ENCODE measurements at places on chromosomes 1 and 21.

- DNase-seq = no peak
Measured at GRCh38 chr21:45266518-45267389, 20.9 kb downstream of the POFUT2 start.

GRCh38 chr1:81073580-81073979 is 727.2 kb upstream of the ADGRL2 start:
- DNase-seq = no peak

GRCh38 chr1:151705753-151706463 is 10.7 kb downstream of the CELF3 start:
- no peak for DNase-seq

DNA sequence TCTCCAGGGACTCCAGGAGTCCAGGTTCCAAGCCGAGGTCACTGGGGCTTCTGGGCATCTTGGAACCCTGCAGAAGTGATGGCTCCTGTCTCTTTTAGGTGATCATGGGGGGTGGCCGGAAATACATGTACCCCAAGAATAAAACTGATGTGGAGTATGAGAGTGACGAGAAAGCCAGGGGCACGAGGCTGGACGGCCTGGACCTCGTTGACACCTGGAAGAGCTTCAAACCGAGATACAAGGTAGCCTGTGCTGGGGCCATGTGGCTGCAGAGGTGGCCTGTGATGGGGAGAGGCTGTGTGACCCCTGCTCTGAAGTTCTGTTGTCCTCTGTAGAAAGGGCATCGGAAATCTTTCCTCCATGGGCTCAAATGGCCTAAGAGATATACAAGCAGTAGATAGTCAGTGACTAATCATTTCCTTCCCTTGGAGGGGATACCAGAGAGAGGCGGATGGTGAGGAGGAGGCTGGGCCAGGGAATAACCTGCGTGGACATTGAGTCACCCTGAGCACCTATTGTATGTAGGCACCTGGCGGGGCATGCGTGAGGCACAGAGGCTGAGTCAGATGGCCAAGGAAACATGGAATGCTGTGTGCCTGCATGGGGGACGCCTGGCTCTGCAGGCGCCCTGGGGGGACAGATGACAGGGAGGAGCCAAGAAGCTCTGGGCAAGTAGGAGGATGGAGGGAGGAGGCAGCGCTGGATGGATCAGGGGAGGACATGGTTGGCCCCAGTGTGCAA is 59.0 kb downstream of the ALPL start:
- peak; percentile 62 for DNase-seq

DNA sequence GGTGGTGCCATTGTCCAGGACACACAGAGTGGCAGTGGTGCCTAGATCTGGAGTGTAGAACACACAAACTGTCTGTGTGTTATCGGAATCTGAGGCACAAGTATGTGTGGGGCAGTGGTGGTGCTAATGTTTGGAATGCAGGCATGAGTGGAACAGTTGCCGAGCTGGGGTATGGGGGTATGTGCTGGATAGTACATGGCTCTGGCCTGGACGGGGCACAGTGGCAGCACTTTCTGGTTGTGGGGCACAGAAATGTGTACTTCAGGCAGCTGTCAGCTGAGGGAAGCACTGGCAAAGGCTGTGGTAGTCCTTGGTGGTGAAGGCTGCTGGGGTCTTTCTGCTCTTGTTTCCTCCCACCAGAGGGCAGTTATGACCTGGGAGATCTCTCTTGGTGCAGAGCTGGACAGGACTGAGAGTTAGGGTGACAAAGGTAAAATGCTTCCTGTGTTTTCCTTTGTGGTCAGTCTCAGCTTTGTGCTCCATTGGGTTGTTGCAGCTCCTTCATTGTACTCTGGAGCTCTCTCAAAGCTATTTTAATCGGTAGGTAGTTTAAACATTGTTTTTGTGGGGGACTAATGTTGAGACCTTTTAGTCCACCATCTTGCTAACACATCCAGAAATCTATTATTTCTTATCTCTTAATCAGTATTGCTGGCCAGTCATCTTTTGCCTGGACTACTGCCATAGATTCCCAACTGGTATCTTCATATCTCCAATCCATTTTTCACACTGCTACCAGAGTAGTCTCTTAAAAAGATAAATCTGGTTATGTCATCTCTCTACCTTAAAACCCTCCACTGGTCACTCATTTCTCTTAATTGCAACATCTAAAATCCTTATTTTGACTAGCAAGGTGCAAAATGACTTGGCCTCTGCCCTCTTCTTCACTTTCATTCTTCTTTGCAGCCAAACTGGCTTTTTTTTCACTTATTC is 83.9 kb upstream of the NBPF4 start:
- DNase-seq = no peak

DNA sequence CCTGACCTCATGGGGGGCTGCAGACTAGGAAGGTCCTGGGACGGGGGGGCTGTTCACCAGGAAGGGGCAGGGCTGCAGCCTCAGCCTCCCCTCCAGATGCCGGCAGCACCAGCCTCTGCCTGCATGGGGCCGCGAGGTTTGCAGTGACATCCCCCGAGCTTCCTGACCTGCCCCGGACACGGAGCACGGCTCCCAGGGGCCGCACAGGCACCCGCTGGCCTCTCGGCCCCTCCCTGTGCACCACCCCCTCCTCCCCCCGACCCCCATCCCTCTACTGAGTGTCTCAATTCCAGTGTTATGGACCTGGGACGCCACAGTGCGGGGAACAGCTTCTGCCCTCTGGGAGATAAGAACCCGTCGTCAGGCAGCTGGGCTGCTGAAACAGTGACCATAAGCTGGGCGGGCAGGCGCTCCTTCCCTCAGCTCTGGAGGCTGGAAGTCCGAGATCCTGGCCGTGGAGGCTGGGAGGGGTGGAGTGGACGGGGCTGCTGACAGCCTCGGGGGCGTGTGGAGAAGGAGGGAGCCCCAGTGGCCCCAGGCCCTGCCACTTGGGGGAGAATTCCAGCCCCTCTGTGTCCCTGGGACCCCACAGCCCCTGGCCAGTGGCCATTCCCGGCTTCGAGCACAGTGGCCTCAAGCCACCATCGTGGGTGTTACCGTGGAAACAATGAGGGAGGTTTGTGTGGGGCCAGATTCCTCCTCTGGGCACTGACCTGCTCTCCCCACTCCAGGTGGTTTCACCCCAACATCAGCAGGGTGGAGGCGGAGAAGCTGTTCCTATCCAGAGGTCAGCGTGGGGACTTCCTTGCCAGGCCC is 11.6 kb downstream of the RNF223 start:
- DNase-seq = no peak

GRCh38 chr1:187617776-187618175 is 789.0 kb downstream of the PLA2G4A start:
- DNase-seq = no peak

DNA sequence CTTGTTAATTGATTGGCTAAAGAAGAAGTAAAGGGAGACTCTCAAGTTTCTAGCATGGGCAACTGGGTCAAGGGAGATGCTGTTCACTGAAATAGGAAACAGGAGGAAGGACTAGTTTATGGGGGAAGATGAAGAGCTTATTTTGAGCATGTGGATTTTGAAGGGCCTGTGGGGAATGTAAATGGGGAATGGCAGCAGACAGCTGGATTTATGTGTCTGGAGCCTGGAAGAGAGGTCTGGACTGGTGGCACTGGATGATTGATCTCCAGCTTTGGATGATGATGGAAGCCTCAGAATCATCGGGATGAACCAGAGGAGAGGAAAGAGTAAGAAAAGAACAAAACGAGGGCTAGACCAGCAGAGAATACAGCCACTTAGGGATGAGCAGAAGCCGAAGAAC is 54.9 kb upstream of the ENAH start:
- DNase-seq = no peak

DNA sequence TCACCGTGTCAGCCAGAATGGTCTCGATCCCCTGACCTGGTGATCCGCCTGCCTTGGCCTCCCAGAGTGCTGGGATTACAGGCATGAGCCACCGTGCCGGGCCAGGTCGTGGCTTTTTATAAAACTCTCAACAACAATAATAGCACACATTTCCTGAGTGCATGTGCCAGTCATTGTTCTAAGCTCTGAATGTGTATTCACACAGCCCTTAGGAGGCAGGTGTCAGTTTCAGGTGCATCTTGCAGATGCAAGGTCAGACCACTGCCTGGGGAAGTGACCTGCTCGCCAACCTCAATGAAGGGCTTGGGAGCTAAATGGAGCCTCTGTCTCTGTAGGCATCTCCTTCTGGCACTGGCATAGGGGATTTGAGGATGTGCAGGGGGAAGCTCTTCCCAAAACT is 1.6 kb upstream of the LEFTY2 start:
- no peak for DNase-seq

GRCh38 chr1:15323351-15323988 is 76.4 kb downstream of the FHAD1 start:
- DNase-seq = no peak

- peak; percentile 51 for DNase-seq
Measured at GRCh38 chr1:168920456-168921094, 185.9 kb upstream of the ATP1B1 start.

DNA sequence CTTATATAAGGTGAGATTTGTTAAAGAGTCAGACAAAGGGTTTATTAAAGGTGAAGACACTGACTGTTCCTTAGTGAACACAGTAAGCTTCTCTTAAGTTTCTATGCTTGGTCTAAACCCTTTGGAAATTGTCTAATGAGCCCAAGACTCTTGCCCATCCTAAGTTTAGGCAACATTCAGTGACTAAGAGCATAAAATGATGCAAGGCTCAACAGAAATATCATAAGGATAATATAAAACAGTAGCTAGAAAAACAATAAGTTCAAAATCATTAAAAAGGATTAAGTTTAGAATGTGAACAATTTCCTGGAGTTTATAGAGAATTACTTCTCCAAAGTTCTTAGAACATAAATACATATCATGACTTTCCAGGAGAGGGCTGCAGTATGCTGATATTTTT is 108.9 kb upstream of the PDC start:
- DNase-seq = no peak

DNA sequence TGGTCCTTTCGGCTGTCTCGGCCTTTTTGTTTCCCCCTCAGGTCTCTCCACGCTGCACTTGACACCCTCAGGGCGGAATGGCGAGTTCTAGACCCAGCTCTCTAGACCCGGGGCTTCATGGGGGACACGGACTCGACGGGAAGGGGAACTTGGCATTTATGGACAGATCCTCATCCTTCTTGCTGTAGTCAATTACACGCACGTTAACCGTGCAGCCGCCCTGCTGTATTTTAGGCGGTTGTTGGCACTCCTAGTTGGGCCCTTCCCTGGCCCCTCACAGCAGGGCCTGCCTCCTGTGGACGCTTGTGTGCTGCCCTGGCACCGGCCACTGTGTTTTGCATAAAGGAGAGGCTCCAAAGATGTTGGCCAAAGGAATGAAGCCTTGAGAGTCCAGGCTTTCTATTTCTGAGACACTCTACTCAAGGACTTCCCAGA is 558 bp upstream of the BTG3 start:
- DNase-seq = no peak

DNA sequence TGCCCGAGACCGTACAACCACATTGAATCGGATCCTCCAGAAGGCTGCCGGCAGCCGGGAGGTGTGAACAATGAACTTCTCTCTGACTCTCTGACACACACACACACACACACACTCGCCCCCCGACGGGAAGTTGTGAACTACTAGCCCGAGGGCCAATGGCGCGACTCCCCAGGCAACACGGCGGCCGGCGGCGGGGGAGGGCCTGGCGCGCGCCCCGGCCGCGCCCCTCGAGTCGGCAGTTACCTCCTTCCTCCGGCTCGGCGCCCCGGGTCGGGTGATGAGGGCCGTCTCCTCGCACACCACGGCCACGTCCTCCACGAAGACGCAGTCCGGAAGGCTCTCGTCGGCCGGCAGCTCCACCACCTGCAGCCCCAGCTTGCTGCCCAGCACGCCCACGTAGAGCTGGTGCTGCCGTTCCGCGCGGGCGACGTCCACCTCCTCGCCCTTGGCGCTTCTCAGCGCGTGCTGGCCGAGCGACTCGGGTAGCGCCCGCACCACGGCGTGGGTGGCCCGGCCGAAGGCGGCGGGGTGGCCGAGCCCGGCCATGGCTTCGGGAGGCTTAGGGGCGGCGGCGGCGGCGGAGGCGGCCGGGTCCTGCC is 361 bp downstream of the DDAH1 start:
- DNase-seq = no peak

DNA sequence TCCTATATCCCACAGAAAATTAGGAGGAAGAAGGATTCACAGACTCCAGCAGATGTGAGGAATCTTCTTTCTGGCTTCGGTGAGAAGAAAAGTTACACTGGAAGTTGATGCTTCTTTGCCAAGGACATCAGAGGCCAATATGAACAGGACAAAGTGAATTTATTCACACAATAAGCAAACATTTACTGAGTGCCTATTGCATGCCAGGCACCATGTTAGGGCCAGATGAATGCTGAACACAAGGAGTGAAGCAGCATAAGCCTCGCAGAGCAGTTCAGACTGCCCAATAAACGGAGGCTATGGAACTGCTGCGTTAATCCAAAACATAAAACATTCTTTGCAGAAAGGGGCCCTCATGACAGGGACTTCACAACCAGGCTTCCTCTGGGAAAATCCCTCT is 114.6 kb downstream of the LMX1A start:
- DNase-seq = no peak

DNA sequence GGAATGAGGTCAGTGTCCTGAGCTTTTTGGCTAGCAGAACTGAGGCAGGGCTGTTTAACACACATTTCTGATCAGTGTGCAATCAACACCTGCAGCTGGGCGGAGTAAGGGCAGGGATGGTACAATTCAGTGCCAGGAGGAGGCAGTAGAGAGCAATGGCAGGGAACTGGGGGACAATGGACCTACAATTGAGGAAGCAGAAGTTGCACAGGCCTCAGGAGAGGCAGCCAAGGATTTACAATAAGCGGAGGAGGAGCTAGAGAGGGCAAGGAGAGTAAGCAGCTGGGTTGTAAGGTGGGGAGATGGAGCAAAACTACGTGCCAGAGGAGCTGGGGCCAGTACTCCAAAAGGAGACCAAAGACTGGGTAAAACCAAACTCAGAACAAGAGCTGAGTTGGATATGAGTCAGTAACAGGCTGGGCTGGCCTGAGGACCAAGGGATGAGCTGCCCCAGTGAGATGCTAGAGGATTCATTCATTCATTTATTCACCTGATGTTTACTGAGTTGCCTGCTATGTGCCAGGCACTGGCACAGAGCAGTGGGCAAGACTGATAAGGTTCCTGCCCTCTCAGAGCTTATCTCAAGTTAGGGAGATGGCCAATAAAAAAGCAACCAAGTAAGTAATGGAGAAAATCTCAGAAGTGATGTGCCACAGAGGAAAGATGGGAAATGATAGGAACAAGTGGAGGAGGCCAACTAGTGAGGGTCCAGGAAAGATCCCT is 10.4 kb upstream of the GALE start:
- DNase-seq = peak; percentile 64

GRCh38 chr1:77056525-77056924 is 162.7 kb downstream of the PIGK start:
- peak; percentile 62 for DNase-seq

- DNase-seq = no peak
Measured at GRCh38 chr1:68938051-68938666, 441.3 kb upstream of the DEPDC1 start.

- no peak for DNase-seq
Measured at GRCh38 chr1:35637401-35637809, 3.9 kb downstream of the PSMB2 start.

DNA sequence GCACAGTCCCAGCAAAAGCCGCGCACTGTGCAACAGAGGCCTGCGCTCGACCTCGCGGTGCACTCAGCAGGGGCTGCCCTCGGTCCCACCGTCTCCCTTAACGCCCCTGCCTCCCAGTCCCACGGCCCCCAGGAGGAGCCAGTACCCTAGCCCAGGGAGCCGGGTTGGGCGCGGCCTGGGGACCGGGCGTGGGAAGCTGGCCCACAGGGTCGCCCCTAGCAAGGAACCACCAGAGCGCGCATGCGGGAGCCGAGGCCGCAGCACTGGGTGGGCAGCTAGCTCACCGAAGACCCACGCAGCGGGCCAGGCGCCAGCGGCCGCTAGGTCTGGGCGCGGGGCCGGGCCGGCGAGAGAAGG is 21.6 kb upstream of the ZNF678 start:
- DNase-seq = no peak

GRCh38 chr1:16256478-16256877 is 19.5 kb upstream of the CPLANE2 start:
- no peak for DNase-seq

All from foreskin keratinocyte (primary cell).